ENCODE measurements at places on chromosomes 16 and 17. TPM values are rescaled to one million over a fixed set of nuclear protein-coding genes. Genes with fewer than 3 reads are reported as not detected.
A peak's percentile ranks its signal among the peaks of the same experiment; 100 is the strongest.

- no peak for DNase-seq
- no peak overlapping the region for H3K4me3 ChIP-seq
- H3K27me3 ChIP-seq: no peaks in the 10 kb centered on the region
- H3K27ac ChIP-seq: no peak overlapping the region
- H3K4me1 ChIP-seq: no peaks in the 10 kb centered on the region
These were observed 156.7 kb downstream of the KCNJ12 start for GRCh38 chr17:21532763-21533385.

- peak; percentile 60 for DNase-seq
- no peak overlapping the region for H3K4me3 ChIP-seq
- no peak overlapping the region for H3K27ac ChIP-seq
- no peaks in the 10 kb centered on the region for H3K27me3 ChIP-seq
- peaks cover 7% of the 10 kb centered on the region for H3K4me1 ChIP-seq
These were observed 31.0 kb downstream of the SOX9 start for GRCh38 chr17:72151565-72152386.

GRCh38 chr17:65527857-65528591, 33.4 kb downstream of the AXIN2 start:
- DNase-seq: no peak
- peaks cover 7% of the 10 kb centered on the region for H3K4me1 ChIP-seq
- no peak overlapping the region for H3K4me3 ChIP-seq
- no peak overlapping the region for H3K27ac ChIP-seq
- no peaks in the 10 kb centered on the region for H3K27me3 ChIP-seq

- H3K4me3 ChIP-seq: no peak overlapping the region
- H3K36me3 ChIP-seq: no peaks in the 10 kb centered on the region
- no peak overlapping the region for H3K27ac ChIP-seq
- no peak for DNase-seq
- H3K4me1 ChIP-seq: no peaks in the 10 kb centered on the region
These were observed 30.4 kb upstream of the ZC3H18 start for GRCh38 chr16:88539652-88540345.

The GAS7 gene
- total RNA-seq: 2.6 TPM
